T-helper 2 cell treated with Interferon-gamma antibody and Interleukin-4, amounts not matched to agents 5 μg/mL and 100 μg/mL, for 36 hours (primary cell): ENCODE measurements at places on chromosomes 12 and 14.

GRCh38 chr12:70400124-70400523 is 34.0 kb downstream of the KCNMB4 start:
- no peak overlapping the region for H3K27ac ChIP-seq
- peaks cover 2% of the 10 kb centered on the region for H3K36me3 ChIP-seq
- no peak for DNase-seq
- no peaks in the 10 kb centered on the region for H3K4me1 ChIP-seq
- H3K27me3 ChIP-seq: no peaks in the 10 kb centered on the region

DNA sequence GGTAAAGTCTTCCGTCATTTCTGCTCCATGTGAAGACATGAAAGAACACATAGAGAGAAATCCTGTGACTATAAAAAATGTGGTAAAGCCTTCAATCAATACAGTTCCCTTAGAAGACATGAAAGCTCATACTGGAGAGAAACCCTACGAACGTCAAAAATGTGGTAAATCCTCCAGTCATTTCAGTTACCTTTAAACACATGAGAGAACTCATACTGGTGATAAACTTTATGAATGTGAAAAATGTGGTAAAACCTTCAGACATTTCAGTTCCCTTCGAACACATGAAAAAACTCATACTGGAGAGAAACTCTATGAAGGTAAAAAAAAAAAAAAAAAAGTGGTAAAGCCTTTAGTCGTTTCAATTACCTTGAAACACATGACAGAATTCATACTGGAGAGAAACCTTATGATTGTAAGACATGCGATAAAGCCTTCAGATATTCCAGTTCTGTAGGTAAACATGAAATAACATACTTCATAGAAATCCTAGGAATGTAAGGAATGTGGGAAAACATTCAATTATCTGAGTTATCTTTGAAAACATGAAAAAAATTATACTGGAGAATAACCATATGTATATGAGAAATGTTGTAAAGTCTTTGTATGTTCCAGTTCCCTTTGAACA is 60.4 kb downstream of the MAP4K5 start:
- H3K27ac ChIP-seq: no peak overlapping the region
- H3K36me3 ChIP-seq: peaks cover 74% of the 10 kb centered on the region
- H3K4me3 ChIP-seq: no peak overlapping the region
- no peaks in the 10 kb centered on the region for H3K27me3 ChIP-seq

DNA sequence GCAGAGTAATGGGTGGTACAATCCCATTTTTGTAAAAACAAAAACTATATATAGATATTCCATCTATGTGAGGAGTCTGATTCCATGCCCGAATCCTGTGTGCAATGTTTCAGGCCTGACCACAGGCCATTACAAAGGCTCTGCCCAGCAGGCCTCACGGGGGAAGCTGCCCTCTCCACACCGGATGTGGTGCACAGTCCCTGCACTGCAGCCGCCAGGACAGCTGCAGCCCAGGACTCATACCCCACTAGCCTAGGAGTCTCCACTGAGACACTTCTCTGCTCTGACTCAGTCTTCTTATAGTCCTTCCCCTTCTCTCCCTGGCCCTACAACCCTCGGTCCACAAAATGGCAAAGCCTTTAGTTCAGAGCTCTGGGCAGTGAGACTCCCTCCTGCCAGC is 190.4 kb downstream of the PPM1H start:
- H3K27ac ChIP-seq: no peak overlapping the region
- no peaks in the 10 kb centered on the region for H3K27me3 ChIP-seq
- H3K4me3 ChIP-seq: no peak overlapping the region
- H3K36me3 ChIP-seq: no peaks in the 10 kb centered on the region

GRCh38 chr12:130111965-130112496 is 50.2 kb upstream of the FZD10 start:
- no peaks in the 10 kb centered on the region for H3K27me3 ChIP-seq
- no peaks in the 10 kb centered on the region for H3K4me1 ChIP-seq
- no peak overlapping the region for H3K4me3 ChIP-seq
- H3K36me3 ChIP-seq: no peaks in the 10 kb centered on the region

DNA sequence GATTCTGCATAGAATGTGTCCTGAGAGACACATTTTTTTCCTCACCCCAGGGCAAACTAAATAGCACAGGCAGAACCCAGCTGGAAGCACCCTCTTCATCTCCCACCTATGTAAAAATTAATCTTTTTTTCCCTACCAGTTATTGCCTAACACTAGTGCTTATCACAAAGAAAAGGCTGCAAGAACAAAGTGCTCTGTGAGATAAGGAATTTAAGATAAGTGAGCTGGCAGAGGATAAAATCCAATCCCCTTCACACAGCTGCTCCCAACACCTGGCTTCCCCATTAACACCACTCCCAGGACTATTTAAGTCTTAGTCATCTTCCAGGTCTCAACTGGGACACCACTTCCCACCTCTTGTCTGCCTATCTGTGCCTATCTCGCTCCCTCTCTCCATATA is 75.2 kb downstream of the TTC9 start:
- peaks cover 19% of the 10 kb centered on the region for H3K27me3 ChIP-seq
- H3K4me1 ChIP-seq: peaks cover 4% of the 10 kb centered on the region
- no peaks in the 10 kb centered on the region for H3K36me3 ChIP-seq
- no peak for DNase-seq
- no peak overlapping the region for H3K4me3 ChIP-seq

- H3K27ac ChIP-seq: no peak overlapping the region
- no peak overlapping the region for H3K4me3 ChIP-seq
- no peak for DNase-seq
Observed at GRCh38 chr12:125122668-125123067, 57.4 kb downstream of the AACS start.

DNA sequence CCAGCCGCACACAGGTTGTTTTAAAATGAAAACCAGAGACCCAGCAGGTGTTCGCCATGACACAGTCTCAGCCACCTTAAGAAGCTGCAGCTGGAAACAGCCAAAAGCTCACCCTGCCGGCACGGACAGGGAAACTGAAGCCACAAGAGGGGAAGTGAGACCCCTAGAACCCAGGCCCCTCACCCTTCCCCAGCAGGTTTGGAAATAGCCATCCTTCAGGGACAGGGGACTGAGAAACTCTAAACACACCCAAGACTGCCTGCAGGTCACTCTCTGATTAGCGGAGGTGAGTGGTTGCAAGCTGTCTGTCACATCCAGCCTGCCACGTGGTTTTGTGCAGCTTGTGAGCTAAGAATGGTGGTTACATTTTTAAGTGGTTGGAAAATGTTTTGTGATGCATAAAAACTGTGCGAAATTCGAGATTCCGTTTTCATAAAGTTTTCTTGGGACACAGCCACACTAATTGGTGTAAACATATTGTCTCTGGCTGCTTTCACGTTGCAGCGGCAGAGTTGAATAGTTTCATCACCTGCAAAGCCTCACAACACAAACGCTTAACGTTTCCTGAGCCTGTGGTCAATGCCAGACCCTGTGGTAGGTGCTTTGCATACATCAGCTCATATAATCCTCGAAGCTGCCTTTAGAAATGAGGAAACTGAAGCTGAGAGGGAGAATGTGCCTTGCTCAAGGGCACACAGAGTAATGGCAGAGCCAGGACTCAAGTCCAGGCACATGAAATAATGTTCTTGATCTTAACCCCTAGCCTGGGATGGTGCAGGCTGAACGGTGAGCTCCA is 1.7 kb upstream of the SELPLG start:
- peak overlapping the region; percentile 99 for H3K27ac ChIP-seq
- H3K36me3 ChIP-seq: peaks cover 28% of the 10 kb centered on the region
- H3K27me3 ChIP-seq: no peaks in the 10 kb centered on the region
- DNase-seq: peak; percentile 63
- H3K4me3 ChIP-seq: peak overlapping the region; percentile 99

DNA sequence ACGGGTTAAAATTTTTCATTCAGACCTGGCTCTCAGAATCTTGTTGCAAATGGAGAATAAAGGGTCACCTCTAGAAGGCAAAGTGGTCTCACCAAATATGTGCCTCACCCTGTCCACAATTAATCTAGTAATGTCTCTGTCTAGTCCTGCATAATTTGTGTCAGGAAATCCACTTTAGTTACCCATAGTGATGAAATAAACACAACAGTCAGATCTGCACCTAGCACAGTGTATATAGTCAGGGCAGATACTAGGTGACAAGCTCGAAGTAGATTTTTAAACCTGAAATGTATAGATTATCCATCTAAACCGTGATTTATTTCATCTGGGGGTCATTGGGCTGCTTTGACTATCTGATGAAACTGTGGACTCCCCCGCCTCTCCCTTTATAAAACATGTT is 15.9 kb upstream of the FLVCR2 start:
- peaks cover 1% of the 10 kb centered on the region for H3K36me3 ChIP-seq
- no peak for DNase-seq
- peak overlapping the region; percentile 27 for H3K27ac ChIP-seq

- no peak for DNase-seq
- peaks cover 3% of the 10 kb centered on the region for H3K4me1 ChIP-seq
- H3K27me3 ChIP-seq: no peaks in the 10 kb centered on the region
- H3K27ac ChIP-seq: no peak overlapping the region
- peaks cover 21% of the 10 kb centered on the region for H3K36me3 ChIP-seq
Observed at GRCh38 chr12:124434354-124434753, 133.1 kb downstream of the NCOR2 start.
